Daoy (cell line): ENCODE measurements at places on chromosomes 16 and 17. TPM values are rescaled to one million over a fixed set of nuclear protein-coding genes. Genes with fewer than 3 reads are reported as not detected.

The NUDT7 gene
- 0.51 and 4.5 TPM in 2 replicates for total RNA-seq

GRCh38 chr17:82946081-82946480 is 106.3 kb upstream of the ZNF750 start:
- DNase-seq = no peak

The SLC6A2 gene
- not detected in 2 replicates for total RNA-seq

- no peak for DNase-seq
These were observed 23.1 kb downstream of the NTAN1 start for GRCh38 chr16:15032547-15033308.

GRCh38 chr17:17926840-17927449 is 45.3 kb downstream of the TOM1L2 start:
- no peak for DNase-seq

The SULT1A2 gene
- total RNA-seq = not detected in 2 replicates

The KRTAP3-2 gene
- total RNA-seq = not detected in 2 replicates

DNA sequence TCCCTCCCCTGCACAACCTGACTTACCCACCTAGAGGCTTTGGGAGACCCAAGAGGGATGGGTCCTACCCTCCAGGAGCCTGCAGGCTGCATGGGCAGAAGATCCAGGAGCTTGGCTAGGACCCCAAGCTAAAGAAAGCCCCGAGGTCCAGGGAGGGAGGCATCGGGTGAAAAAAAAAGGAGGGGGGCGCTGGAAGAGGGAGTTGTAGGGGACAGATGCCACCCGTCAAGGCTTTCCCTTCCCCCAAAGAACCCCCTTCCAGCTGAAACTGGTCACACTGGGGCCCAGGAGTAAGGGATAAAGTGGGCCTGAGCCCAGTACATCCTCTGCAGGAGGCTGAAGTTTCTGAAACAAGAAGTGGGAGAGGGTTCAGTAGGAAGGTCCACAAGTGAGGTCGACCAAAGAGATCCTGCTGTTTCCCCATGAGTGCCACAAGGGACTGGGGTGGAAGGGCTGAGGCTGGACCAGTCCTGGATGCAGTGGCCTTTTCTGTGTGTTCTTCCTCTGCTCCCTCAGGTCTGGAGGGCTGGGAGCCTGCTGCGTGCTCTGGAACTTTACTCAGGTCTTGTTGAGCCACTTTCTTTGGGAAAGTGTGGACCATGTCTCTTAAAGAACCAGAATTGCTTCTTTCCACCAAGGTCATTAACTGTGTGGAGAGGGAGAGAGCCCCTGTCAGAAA is 14.2 kb upstream of the CBFB start:
- DNase-seq = no peak

- no peak for DNase-seq
These were observed 18.0 kb upstream of the ASGR2 start for GRCh38 chr17:7132511-7133094.

The KREMEN2 gene
- 0.39 and 1.3 TPM in 2 replicates for total RNA-seq

GRCh38 chr16:89062389-89063345 is 31.0 kb upstream of the ACSF3 start:
- DNase-seq = no peak

DNA sequence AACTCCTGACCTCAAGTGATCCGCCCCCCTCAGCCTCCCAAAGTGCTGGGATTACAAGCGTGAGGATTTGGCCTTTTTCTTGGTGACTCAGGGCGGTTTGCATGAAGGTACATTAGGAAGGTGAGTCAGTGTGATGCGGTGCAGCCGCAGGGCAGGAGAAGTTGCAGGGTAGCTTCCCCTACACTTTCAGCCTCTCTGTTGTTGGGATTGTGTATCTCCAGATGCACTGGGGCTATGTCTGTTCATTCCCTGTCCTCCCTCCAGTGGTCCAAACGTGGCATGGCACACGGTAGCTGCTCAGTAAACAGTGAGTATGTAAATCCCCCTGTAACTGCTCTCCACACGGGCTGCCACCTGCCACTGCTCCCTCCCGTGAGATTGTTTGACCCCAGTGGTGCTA is 109.1 kb upstream of the CDC42EP4 start:
- peak; percentile 96 for DNase-seq

The NRN1L gene
- total RNA-seq = not detected in 2 replicates

- no peak for DNase-seq
These were observed 315.3 kb downstream of the XYLT1 start for GRCh38 chr16:17155485-17155884.

The IL4R gene
- total RNA-seq = 6.2 and 8.6 TPM in 2 replicates
